CD4-positive, alpha-beta T cell treated with Interleukin-17A for 1 hour (primary cell): ENCODE measurements at places on chromosomes 7 and 10.

DNA sequence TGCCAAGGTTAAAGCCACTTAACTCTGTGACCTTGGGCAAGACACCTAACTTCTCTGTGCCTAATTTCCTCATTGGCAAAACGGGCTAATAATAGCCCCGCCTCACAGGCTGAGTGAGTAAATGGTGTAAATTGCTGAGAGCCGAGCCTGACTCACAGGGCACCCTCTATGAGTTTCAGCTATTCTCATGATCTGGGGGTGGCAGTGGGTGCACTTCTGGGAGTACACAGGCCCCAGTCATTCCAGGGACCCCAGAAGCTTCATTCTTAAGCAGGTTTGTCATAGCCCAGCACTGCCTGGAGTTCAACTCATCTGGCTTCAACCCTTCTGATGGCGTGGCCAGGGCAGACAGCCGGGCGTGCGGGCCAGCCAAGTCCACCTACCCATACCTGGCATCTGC is 137.2 kb downstream of the GRID1 start:
- DNase-seq, result no peak

DNA sequence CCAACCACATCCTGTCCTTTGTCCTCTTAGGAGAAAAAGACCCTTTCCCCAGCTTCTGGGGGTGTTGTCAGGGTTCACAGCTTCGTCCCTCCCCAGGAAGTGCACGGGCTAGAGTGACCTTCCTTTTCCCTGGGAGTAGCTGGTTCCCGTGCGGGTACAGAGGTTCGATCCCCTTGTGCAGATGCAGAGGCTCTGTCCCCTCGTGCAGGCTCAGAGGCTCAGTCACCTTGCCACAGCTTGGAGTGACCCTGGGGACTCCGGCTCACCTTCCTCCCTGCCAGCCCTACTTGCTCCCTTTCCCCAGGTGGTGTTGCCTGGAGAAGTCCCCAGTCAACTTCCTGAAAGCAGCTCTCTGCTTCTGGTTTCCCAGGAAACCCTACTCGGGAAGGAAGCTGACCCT is 60.0 kb upstream of the TCERG1L start:
- no peak for DNase-seq

DNA sequence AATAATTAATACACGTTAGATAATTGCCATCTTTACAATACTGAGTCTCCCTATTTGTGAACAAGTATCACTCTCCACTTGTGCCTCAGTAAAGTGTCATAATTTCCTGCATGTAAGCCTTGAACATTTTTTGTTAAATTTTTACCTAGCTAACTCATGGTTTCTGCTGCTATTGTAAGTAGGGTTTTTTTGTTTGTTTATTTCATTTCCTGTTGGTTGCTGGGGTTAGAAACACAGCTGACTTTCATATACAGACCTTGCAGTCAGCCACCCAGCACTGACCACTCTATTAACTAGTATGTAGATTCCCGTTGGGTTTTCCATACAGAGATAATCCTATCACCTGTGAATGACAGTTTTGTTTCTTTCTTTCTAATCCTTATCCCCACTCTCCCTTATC is 133.3 kb downstream of the MPP7 start:
- DNase-seq, result no peak

GRCh38 chr10:75910032-75910431 is 478.6 kb downstream of the LRMDA start:
- no peak for DNase-seq

GRCh38 chr10:109207361-109207760 is 716.0 kb downstream of the XPNPEP1 start:
- DNase-seq, result no peak

DNA sequence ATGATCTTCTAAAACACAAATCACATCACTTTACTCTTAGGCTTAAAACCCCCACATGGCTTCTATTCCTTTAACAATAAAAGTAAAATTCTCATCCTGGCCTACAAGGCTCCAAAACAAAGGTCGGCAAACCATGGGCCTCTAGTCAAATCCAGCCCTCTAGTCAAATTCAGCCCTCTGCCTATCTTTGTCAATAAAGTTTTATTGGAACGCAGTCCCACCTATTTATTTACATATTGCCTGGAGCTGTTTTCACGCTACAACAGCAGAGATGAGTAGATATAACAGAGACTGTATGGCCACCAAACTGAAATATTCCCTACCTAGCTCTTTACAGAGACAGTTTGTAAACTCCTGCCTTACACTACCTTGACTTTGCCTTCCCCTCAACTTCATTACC is 178.8 kb downstream of the PTPN20 start:
- DNase-seq, result no peak

DNA sequence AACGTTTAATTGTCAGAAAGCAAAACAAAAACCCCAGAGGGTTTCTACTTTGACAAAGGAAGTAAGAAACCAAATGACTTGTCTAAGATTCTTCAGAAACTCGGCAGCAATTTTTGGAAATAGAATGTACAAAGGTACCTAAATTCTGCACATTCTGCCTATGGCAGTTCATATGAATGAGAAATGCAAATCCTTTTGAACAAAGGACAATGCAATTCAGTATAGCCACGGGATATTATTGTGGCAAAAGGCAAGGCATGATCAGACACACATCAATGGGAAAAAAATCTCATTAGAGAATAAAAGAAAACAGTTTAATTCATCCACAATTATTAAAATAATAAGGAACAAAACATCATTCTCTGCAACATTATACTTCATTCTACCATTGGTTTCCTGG is 93.4 kb downstream of the SEMA3C start:
- DNase-seq, result no peak

- DNase-seq, result no peak
These were observed 3.8 kb downstream of the TMEM72 start for GRCh38 chr10:44914891-44915290.

DNA sequence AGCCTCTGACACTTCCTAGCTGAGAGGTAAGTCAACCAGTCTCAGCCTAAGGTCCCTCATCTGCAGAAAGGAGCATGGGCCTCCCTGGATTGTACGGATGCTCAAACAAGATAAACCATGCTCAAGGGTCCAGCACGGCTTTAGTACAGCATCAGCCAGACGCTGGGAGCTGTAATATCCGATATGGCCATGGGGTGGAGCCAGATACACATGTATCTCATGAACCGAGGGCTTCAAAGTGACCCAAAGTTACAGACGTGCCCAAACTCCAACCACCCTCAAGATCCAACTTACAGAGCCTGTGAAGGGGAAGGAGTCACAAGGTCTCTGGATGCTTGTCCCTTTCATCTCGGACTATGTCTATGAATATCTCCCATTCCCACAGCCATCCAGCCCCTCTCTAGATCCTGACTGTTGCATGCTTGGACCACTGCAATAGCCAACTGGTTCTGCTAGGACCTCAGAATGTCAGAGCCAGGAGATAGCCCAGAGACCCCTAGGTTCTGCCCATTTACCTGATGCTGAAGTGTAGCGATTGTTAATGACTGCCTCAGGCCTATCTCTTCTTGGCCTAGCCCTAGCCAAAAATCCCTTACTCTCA is 142.4 kb downstream of the SH3PXD2A start:
- DNase-seq, result peak; percentile 85

- DNase-seq, result no peak
These were observed 143.4 kb downstream of the PPP1R3A start for GRCh38 chr7:113775401-113775800.

- no peak for DNase-seq
These were observed 73.5 kb downstream of the CTNNA3 start for GRCh38 chr10:67622511-67622910.

DNA sequence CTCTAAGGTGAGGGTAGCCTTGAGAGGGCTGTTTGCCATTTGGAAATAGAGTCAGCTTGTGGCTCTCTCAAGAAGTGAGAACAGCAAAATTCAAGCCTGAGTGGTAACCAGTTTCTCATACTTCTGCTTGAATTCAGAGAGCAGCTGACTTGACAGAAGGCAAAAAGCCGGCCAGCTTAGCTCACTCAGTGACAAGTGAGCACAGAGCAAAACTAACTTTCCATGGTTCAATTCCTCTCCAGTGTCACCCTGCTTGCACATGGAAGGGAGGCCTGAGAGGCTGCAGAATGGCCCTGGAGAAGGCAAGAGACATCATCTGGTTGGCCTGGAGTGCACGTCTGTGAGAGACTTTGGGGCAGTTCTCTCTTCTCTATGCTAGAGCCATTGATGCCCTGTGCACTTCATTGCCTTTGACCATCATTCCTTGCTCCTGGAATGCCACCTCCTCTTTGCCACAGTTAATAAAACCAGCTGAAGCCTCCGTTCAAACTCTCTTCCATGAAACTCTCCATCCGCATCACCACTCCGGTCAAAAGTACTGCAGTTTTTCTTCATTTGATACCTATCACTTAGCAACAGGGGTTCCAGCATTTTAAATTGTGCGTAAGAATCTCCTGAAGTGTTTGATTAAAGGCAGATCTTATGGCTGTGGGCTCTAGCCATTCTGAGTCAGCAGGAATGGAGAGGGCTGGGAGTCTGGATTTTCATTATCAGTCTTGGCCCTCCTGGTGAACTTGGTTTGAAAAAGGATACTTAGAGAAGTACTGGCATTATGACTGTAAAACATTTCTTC is 69.8 kb upstream of the PIK3CG start:
- no peak for DNase-seq
